ENCODE measurements at places on chromosomes 11 and 22.
A peak's percentile ranks its signal among the peaks of the same experiment; 100 is the strongest.

GRCh38 chr22:45413013-45413367, 409 bp downstream of the SMC1B start:
- DNase-seq = no peak

- no peak for DNase-seq
Observed at GRCh38 chr22:23922921-23923320, 28.7 kb downstream of the MIF start.

GRCh38 chr22:22770280-22770871, 117.2 kb upstream of the IGLL5 start:
- peak; percentile 56 for DNase-seq

- DNase-seq = no peak
Observed at GRCh38 chr11:39144351-39145130, 2314.9 kb downstream of the LRRC4C start.

GRCh38 chr11:122176651-122177050, 60.6 kb upstream of the BLID start:
- no peak for DNase-seq

DNA sequence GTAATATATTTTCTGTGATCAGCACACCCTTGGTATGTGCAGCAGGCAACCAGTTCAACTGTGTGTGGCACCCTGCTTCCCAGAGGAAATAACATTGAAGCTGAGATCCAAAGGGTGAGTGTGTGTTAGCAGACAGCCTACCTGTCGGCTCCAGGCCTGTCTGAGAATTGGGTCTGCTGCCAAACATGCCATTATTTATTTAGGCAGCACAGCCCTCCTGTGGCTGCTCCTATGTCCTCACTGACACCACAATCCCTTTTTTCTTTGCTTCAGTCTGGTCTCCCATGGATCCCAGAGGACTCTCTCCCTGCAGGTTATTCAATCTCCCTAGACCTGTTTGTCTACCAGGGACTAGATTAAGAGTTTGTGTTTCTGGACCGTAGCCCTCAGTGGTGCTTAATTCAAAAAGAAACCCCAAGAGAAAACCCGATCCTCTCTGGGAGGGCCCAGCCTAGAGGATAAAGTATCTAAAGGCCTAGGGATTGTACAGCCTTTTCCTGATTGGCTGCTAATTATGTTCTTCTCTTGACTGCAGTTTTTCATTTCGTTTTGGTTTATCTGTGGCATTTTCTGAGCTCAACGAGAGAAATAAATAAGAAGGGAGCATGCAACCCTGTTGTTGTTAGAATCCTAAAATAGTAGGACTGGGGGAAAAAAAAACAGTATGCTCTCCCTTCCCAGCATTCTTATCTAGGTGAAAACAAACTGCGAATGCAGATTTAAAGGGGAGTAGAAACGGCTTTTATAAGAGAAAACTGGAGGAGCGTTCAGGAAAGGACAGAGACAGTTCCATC, 24.1 kb downstream of the KCNE3 start:
- DNase-seq = no peak

GRCh38 chr11:71251761-71252268, 562 bp downstream of the SHANK2 start:
- peak; percentile 17 for DNase-seq

- no peak for DNase-seq
Observed at GRCh38 chr22:21657020-21657359, 8.8 kb upstream of the PPIL2 start.

- DNase-seq = no peak
Observed at GRCh38 chr11:81165164-81165563, 1568.5 kb downstream of the FAM181B start.

- no peak for DNase-seq
Observed at GRCh38 chr22:27380855-27381254, 420.7 kb downstream of the MN1 start.

DNA sequence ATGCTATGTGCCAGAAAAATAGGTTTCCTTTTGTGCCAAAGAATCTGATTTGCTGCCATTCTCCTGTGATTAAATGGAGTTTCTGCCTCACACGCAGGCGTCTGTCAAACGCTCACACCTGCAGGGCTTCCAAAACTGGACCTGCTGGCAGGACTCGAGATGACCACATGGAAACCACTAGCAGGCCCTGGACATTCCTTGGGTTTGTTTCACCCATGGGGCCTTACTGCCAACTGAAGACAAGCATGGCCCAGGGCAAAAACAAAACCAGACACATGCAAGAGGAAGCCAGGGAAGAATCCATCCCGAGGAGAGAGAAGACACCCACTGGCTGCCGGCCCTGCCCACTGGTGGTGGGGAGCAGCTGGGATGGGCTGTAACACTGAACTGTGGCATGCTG, 55.9 kb upstream of the MN1 start:
- no peak for DNase-seq

GRCh38 chr11:64244966-64245365, 1.8 kb downstream of the PPP1R14B start:
- no peak for DNase-seq

DNA sequence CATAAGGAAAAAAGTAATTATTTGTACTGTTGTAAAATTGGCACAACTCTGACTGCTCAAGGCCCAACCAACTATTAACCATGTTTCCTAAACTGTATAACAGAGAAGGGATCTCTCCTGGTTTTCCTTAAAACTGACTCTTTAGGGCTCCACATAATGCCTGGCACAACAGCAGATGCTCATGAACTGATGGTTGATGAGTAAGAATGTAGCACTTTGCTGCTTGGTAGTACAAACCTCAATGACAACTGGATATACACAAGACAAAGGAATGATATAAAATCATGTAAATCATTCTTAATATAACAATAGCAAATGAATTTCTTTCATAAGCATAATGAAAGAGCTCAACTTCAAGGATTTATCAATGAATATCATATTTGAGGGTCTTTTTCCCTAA, 11.7 kb downstream of the MSANTD2 start:
- DNase-seq = no peak

DNA sequence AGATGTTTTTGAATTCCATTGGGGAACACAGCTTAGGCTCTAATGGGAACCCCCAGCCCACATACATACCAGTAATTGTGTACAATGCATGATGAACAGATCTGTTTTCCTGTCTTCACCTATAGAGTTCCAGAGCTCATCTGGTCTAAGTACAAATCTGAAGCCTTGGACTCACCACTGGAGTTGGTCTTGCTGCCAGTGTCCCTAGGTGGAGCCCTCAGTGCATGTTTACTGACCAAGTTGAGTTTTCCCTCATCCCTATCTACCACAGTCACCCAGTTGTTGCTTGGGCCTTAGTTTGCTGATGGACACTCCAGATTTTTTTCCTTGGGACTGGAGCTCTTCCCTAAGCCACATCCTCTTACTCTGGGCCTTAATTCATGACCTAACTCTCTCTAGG, 159.2 kb upstream of the DDI1 start:
- no peak for DNase-seq

DNA sequence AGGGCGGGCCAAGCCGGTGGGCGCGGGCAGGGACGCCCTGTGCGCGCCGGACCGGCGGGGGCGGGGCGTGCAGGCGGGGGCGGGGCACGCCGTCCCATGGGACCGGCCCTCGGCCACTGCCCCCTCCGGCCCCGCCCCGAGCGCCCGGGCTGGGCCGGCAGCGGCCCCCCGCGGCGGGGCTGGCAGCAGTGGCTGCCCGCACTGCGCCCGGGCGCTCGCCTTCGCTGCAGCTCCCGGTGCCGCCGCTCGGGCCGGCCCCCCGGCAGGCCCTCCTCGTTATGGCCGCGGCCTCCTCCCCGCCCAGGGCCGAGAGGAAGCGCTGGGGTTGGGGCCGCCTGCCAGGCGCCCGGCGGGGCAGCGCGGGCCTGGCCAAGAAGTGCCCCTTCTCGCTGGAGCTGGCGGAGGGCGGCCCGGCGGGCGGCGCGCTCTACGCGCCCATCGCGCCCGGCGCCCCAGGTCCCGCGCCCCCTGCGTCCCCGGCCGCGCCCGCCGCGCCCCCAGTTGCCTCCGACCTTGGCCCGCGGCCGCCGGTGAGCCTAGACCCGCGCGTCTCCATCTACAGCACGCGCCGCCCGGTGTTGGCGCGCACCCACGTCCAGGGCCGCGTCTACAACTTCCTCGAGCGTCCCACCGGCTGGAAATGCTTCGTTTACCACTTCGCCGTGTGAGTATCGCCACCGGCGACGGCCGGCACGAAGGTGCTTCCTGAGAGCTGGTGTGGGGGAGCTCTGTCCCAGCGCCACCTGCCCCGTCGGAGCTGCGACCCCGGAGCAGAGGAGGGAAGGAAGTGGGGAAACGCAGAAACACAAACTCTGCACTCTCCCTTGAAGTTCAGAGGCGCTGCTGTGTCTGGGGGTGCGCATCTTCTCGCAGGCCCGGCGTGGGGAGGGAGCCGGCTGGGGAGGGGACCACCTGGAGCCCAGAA, at the start of gene KCNQ1:
Gene KCNQ1, plus strand, starts transcription at position 188 of the 925 bp plus-strand sequence. Its CDS starts 91 bp downstream, at position 279.
- peak; percentile 49 for DNase-seq

DNA sequence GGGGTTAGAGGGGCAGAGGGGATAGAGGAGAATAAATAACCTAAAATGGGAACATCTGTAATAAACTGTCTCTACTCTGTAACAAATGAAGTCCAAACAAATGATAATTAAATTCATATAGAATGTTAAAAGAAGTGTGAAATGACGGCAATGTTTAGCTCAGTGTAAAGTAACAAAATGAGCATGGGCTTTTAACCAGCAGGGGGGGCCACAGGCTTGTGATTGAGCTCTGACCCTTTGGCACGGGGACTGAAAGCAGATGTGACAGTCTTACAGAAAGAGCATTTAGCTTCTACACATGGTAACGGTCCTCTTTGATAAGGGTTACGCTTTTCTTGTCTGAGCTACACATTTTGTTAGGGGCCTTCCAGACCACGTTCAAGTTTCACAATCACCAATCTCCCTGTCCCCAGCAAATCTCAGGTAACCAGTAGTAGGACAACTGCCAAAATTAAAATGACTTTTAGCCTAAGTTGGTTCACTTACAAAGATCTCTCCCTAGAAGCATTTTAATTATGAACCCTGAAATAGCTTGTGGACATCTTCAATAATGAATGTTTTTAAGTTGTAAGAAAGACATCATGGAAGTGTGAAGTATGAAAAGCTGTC, 262.5 kb downstream of the DCDC1 start:
- peak; percentile 62 for DNase-seq

DNA sequence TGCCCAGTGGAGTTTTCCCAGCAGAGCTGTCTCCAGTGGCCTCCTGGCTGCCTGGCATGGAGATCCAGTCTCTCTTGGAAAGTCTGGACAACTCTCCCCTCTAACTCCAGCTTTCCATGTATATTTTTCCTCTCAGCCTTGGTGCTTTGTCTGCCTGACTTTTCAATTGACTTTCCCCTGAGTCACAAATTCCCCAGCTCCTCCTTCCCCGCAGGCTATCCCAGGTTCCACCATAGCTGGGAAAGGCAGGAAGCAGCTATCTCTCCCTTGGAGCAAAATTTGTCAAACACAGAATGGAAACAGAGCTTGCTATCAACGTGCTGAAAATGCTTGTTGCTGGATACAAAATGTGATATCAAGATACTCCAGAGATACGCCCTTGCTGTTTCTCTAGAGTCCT, 384.8 kb downstream of the TMEM135 start:
- no peak for DNase-seq

GRCh38 chr11:104876861-104877431, 21.3 kb downstream of the CASP12 start:
- no peak for DNase-seq

DNA sequence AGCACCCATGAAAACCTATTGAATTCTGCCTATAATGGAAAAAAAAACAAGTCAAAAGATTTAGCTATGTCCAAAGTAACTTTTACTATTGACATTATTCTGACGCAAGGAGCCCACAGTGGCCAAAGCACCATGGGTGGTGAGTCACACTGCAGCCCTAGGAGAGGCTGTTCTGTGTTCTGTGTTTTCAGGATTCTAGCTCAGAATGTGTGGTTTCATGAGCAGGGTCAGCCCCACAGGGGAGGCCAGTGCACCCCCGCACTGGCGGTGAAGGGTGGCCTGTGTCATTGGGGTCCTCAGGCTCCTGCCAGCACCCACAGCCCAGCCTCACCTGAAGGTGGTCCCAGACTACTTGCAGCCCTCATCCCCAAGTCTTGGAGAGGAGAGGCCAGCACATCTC, 112.2 kb downstream of the BRD1 start:
- DNase-seq = no peak

DNA sequence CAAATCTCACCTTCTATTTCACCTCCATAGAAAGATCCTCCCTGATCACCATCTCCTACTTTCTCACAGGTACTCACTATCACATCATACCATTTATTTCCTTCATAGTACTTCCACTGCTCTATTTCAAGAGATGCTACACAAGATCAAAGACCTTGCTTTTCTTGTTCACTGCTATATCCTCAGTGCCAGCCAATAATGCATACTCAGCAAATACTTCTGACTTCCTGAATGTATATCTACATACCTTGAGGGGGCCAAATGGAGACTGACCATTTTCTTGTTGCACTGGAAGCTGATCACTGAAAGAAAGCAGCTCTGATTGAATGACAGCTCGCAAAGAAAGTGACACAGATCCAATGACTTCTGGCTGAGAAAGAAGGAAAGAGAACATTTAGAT, 64.7 kb downstream of the C2CD3 start:
- no peak for DNase-seq

DNA sequence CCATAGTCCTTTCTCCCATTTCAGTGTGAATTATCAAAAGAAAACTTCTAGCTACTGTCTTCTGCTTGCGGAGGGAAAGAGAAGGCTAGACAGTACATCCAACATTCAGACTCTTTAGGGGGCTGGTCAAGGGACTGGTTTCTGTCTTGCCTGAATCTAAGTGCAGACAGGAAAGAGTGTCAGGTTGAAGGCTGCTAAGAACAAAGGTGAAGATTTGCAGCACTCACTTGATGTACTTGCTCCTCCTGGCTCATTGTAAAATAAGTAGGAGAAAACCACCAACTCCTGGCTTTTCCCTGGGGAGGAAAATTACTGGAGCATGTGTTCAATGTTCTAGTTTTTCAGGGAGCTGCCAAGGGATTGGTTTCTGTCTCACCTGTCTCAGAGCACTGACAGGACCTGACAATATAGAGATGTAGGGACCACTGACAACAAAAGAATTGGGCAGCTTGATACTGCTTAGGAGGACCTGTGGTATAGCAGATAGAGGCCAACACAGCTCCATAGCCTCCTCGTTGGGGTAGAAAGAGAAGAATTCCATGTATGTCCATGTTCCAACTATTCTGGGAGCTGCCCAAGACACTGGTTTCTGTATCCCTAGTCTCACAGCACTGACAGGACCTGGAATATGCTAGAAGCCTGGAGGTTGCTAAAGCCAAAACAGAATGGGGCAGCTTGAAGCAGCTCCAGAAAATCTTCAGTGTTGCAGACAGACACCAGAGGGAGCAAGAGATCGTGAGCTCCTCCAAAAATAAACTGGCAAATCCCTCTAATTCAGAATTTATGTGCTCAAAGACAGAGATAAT, 39.7 kb upstream of the MMP12 start:
- no peak for DNase-seq

DNA sequence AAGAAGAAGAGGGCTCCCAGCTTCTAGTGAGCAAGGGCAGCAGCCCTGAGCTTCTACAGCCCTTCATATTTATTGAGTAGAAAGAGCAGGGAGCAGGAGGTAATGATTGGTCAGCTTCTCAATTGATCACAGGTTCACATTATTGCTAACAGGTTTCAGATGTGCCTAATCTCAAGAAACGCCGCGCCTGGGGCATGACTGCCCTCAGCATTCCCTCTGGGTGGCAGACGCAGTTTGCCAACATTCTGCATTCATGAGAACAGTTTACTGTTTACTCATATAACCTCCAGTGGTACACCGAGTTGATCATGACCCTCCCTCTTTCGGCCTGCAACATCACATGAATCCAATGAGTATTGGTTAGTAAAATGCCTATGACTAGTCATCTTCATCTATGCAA, 4.7 kb upstream of the ZNF74 start:
- DNase-seq = no peak

Measured in stimulated activated CD4-positive, alpha-beta T cell treated with anti-CD3 and anti-CD28 coated beads, Interleukin-2, amount 100 ng/mL, for 24 hours (primary cell).